Islet precursor cell (in vitro differentiated cells): ENCODE measurements at places on chromosomes 7 and 10.

- no peak for DNase-seq
Measured at GRCh38 chr10:132113766-132114365, 48.1 kb downstream of the JAKMIP3 start.

- DNase-seq = peak; percentile 91
Measured at GRCh38 chr10:130190055-130190736, 54.0 kb downstream of the GLRX3 start.

DNA sequence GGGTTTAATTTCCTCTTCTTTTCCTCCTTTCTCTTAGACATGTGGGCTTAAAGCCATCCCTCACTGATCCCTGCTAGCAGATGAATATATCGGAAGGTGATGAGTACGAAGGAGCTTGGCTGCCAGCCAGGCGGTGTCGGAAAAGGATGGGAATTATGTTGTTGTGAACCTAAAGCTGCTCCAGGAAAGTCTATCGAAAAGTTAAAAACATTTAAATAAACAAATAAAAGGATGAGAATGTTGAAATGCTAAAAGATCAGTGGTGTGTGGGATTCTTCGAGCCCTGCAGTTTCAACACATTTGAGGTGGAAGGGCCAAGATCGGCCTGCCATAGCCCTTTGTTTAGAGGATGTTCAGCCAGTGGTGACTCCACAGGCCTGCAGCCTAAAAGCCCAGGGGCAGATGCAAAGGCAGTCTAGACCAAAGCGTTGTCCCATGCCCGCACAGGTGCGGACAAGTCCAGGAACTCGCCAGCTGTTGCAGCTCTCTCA is 107.9 kb downstream of the JCAD start:
- no peak for DNase-seq

DNA sequence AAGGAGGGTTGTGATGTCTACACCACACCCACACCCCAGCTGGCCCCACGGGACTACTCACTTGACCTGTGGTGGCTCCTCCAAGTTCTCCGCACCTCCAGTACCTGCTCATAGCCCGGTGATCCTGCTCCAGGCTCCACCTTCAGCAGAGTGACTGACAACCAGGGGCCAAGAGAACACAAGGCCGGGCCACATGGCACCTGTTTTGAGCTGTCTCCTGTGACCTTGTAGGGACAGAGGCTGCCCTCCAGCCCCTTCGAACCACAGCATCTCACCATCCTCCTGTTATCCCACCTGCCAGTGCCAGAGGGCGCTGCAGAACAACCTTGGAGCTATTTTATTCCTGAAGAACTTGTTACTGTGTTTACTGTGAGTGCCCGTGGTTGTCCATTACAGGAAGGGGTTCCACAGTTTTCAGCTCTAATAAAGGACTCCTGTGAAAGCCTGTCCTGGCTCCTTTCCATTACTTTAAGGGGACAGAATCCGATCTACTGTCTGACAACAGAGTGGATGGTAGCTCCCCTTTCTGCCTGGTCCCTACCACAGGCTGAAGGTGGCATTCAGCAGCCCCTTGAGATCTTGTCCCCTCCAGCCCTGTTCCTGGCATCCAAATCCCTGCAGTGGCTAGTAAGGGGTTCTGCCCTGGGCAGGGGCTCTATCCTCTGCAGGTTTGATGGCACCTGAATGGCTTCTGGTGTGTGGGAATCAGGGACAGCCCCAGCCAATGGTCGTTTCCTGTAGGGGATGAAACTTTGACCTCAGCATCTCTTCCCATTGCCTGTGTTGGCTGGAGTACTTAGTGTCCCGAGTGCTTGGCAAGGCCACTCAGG is 50.8 kb downstream of the C10orf120 start:
- peak; percentile 86 for DNase-seq

GRCh38 chr7:67947646-67948045 is 951.0 kb downstream of the TYW1 start:
- no peak for DNase-seq

DNA sequence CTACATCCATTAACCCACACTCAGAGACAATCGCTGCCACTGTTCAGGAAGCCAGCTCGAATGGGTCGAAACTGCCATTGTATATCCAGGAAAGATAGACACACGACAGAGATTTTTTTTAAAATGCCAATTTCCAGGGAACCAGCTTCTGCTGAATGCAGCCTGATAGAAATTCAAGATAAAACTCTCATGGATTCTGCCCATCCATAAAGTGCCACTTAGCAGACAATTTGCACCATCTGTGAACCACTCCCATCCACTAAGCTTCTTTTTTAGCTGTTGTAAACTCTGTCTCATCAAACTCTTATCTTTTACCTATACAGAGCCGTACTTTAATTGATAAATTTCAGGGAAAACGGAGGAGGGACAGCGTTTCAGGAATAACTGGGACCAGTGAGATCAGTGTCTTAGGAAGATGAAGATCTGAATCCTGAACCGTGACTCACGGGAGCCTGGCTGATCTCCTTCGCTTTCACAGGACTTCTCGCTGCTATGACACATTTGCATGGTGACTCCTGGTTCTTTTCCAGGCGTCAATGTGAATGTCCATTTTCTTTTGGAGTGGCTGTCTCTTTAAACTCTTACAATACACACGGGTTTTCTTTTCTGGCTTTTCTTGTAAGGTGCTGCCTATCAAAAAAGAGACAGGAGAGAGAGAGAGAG is 103.4 kb downstream of the FAM204A start:
- DNase-seq = peak; percentile 72

- DNase-seq = no peak
Measured at GRCh38 chr10:19098803-19099202, 50.2 kb downstream of the MALRD1 start.

GRCh38 chr7:73526896-73527821 is 5.1 kb upstream of the BAZ1B start:
- DNase-seq = peak; percentile 88

- DNase-seq = no peak
Measured at GRCh38 chr7:155283565-155284194, 14.0 kb upstream of the INSIG1 start.

GRCh38 chr10:44335330-44336021 is 49.4 kb downstream of the CXCL12 start:
- peak; percentile 29 for DNase-seq

- no peak for DNase-seq
Measured at GRCh38 chr7:36663481-36663880, 60.8 kb downstream of the AOAH start.

GRCh38 chr7:20269726-20270125 is 52.5 kb upstream of the MACC1 start:
- no peak for DNase-seq

GRCh38 chr7:12730523-12730922 is 43.1 kb downstream of the ARL4A start:
- no peak for DNase-seq
